ENCODE measurements at places on chromosomes 1 and 21.

GRCh38 chr1:31765041-31765467, 914 bp upstream of the ADGRB2 start:
- no peak for DNase-seq

DNA sequence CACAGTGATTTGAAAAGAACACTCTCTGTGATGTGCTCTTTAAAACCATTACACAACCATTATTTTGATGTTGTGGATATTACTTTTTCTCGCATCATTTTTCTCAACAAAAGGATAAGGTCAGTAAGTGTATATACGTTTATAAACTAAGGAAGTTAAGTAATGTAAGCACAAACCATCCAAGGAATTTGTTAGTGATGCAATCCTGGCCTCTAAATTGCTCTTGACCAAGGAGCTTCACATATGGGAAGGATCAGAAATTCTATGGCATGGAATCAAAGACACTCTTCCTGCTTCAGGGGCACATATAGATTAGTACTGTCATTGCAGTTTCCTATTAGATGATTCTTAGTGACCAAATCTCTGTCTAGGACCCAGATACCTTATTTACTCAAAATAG, 3.6 kb upstream of the PPP2R5A start:
- DNase-seq = no peak

- DNase-seq = no peak
Measured at GRCh38 chr1:50693829-50694228, 266.2 kb downstream of the FAF1 start.

DNA sequence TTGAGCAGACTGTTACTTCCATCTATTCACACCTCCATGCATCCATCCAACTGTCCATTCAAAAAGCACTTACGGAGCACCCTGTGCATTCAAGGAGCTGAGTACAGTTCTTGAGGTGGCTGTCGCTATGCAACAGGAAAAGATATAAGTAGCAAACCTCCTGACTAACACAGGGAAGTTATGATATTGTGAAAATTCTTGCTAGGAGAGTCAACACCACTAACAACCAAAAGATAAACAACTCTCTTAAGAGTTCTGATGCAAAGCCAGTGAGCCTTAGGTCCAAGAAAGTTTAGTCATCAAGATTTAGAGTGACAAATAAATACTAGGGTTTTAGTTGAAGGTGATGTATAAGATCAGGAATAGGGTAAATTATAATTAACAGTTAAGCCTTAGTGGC, 44.5 kb upstream of the TRIM45 start:
- DNase-seq = no peak

DNA sequence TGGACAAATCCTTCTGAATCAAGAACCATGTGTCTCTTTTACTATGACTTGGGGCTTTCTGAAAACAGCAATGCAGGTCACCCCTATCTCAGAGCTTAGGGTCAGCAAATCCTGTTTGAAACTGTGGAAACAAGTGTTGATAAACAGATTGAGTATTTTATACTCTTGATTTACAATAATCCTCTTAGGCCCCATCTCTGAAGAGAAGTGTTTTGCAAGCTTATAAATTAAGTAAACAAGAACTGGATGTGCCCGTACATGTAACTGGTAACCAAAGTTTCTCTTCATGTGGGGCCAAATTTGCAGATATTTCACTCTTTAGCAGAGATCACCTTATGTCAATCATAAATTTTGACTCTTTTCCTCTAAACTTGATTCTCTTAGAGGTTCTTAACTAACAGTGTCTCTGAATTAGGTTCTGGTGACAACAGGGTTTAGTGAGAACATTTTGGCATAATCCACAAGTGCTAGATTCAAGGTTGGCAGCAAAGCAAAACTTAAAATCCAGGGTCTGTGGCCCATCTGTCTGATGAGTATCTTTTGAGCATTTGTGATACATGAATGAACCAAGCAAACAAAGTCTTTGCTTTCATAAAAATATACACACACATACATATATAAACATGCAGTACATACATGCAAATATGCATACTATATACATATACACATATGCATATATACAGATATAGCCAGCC, 183.0 kb upstream of the HOOK1 start:
- DNase-seq = no peak

- no peak for DNase-seq
Measured at GRCh38 chr1:61254634-61255357, 172.4 kb downstream of the NFIA start.

DNA sequence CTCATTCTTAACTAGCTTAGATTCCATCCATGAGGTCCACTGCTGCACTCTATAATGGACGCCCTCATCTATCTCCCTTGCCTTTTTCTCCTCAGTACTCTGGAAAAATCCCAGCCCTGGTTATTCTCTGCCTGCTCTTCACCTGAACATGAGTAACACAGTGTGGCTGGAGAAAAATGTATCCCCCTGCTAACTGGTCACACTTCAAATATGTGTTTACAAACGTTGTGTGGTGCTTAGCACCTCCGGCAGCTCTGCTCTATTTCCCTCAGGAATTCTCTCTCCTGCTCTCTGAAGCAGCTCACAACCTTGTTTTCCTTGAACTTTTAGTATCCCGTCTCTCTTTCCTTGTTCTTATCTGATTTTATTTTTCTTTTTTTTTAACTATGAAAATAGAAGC, 4.1 kb downstream of the SCCPDH start:
- DNase-seq = no peak

DNA sequence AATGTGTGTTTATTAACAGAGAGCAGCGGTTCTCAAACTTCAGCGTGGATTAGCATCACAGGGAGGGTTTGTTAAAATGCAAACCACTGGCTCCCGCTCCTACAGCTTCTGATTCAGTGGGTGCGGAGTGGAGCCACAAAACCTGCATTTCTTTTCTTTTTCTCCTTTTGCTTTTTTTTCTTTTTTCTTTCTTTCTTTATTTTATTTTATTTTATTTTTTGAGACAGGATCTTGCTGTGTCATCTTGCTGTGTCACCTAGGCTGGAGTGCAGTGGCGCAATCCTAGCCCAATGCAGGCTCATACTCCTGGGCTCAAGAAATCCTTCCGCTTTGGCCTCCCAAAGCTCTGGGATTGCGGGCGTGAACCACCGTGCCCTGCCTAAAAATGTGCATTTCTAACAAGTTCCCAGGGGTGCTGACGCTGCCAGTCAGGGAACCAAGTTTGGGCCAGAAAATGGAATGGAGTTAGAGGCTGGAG, 20.9 kb upstream of the SLC1A7 start:
- no peak for DNase-seq

Data from neuronal stem cell (in vitro differentiated cells).